ENCODE measurements at places on chromosomes 4 and X.

- DNase-seq: peak; percentile 45
Measured at GRCh38 chrX:110412971-110413726, 54.5 kb downstream of the RTL9 start.

GRCh38 chrX:80765220-80765625 lies 44.5 kb downstream of the BRWD3 start:
- no peak for DNase-seq

- DNase-seq: no peak
Measured at GRCh38 chr4:7186031-7186430, 6.3 kb upstream of the SORCS2 start.

GRCh38 chr4:70772929-70773555 lies 51.3 kb downstream of the RUFY3 start:
- no peak for DNase-seq

DNA sequence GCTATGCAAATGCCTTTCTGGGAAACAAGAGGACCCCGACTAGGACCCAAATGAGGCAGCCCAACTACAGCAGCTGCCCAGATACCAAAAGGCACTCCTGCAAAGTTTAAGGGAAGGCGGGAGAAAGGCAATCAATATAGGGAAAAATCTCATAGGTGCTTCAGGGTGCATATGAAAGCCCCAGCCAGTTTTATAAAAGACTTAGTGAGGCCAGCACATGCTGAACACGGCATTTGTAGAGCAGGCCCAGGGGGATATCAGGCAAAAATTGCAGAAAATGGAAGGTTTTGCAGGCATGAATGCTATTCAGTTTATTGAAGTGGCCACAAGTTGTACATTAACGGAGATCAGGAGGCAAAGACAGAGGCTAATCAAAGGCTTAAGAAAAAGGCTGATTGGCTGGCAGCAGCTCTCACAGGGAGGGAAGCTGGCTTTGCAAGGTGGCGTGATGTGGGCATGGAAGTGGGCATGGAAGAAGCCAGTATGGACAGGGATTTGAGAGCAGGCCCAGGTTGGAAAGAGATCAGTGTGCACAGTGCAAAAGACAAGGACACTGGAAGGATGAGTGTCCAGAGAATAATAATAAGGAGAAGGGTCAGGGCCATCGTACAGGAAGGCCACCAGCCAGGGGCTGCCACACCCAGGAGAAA lies 37.7 kb upstream of the UGT2B7 start:
- no peak for DNase-seq

DNA sequence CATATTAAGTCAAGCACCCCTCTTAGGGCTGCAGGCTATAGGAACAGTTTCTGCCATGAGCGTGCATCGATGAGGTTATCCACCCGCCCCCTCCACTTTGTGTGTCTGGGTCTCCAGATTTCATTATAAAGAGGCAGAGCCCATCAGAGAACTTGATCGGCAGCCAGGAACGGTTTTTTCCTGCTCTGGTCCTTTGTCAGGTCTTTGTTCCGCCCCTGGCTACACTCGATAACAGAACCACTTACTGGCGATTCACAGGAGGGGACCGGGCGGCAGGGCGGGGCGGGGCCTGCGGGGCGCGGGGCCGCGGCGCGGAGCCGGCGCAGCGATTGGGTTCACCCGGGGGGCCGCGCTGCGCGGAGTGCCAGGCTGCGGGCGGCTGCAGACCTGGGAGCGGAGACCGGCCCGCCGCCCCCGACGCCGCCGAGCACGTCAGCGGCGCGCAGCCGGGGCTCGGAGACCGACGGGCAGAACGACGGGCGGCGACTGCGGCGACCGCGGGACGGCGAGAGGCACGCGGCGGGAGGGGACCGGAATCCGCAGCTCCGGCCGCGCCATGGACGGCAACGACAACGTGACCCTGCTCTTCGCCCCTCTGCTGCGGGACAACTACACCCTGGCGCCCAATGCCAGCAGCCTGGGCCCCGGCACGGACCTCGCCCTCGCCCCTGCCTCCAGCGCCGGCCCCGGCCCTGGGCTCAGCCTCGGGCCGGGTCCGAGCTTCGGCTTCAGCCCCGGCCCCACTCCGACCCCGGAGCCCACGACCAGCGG lies at the start of gene SLC10A4:
SLC10A4 (plus strand) TSS at position 338 of the 771 bp plus-strand sequence; CDS start at position 557, 219 bp downstream.
- no peak for DNase-seq

DNA sequence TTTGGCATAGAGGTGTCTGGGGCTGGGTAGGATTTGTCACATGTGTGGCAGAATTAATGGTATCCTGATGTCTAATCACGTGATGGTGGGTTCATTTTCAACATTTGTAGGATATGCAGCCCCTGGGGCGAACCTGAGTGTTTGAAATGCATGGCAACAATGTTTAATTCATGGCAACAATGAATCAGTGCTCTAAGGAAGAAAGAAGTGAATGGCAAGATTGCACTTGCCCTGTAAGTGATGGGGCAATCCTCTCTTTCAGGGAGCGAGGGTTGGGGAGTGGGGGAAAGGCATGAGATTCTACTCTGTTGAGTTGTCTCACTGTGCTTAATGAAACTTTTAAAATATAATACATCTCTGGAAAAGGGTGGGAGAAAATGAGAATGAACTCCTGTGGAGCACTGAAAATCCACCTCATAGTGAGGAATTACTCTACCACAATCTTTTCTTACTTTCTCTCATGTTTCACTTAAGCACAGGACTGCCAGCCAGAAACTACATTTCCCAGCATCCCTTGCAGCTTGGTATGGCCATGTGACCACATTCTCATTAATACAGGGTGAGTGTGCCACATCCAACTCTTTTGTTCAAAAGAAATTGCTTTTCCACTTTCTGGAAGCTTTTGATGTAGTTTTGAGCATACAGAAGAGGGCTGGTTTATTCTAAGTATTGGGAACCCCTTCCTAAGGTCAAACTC lies 64.0 kb upstream of the PGM2 start:
- no peak for DNase-seq

DNA sequence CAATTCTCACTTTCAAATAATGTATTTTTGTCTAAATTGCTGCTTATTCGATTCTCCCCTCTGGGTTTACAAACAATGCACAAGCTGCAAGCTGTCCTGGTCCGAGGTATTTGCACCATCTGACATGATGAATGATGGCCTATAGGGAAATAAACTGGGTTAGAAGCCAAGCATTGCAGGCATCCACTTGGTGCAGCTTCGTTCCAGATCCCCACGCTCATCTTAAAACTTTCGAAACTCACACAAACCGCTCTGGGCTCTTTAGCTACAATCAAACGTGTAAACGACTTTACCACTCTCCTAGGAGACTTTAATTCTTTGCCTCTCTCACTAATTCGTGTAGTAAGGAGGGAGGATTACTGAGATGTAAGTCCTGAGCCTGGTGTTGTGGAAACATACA lies 19.0 kb downstream of the PHKA2 start:
- no peak for DNase-seq

DNA sequence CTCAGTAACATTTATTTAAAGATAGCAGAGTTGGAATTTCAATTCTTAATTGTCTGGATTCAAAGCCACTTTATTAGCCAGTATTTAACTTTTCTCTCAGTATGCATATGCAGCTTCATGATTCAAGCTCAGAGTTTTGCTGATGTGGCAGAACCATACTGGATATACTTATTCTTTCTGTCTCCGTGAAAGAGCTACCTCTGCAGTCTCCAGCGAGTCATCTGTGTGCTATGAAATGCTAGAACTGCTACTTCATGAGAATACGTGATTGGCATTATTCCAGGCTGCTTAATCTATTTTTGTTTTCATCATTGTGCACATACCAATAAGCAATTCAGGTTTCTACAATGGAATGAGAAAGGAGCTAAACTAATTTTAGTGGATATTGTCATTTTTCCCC lies 743.7 kb downstream of the C4orf33 start:
- DNase-seq: no peak

DNA sequence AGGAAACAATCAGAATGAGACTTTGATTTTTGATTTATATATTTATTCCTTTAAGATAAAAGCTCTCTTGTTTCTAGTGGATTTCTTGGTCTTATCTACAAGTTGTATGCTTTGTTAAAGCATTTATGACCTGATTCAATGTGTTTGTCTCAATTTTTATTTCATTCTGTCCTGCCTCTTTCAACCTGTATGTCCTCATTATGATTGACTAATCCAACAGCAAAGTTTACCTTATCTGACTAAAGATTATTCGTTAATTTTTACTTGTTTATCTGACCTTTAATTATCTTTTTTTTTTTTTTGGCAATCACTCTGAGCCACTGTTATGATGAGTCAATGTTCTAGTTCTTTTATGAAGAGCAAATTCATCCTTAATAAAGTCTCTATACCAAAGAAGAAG lies 54.9 kb downstream of the UGT2A3 start:
- no peak for DNase-seq

- DNase-seq: no peak
Measured at GRCh38 chr4:48594180-48594579, 104.1 kb downstream of the ZAR1 start.

GRCh38 chr4:101337688-101338087 lies 9.6 kb downstream of the PPP3CA start:
- no peak for DNase-seq

DNA sequence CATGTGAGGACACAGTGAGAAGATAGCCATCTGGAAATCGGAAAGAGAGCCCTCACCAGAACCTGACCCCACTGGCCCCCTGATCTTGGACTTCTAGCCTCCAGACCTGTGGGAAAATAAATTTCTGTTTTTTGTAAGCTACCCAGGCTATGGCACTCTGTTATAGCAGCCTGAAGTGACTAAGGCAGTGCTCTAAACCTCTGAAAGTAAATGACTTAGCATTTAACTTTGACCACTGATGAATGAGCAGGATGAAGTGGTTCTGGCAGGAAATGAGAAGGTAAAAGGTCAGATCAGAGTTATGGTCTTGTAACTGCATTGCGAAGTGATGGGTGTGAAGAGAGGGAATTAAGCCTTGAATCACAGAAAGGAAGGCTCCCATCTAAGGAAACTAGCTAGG lies 17.0 kb downstream of the GPAT3 start:
- no peak for DNase-seq

DNA sequence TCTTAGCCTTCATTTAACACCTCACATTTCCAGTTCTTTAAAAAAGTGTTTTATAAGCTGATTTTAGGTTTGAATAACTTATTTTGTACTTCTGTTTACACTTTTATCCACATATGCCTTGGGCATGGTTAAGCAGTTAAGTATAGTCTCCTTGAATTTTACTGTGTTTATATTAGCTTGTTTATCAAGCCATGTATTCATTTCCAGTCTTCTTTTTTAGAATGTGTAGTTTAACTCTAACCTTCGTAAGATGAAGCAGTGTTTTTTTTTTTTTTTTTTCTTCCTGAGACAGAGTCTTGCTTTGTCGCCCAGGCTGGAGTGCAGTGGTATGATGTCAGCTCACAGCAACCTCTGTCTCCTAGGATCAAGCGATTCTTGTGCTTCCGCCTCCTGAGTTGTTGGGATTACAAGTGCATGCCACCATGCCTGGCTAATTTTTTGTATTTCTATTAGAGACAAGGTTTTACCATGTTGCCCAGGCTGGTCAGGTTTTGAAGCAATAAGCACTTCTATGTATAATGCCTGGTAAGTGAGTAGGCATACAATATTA lies 42.5 kb downstream of the BMP2K start:
- DNase-seq: no peak

DNA sequence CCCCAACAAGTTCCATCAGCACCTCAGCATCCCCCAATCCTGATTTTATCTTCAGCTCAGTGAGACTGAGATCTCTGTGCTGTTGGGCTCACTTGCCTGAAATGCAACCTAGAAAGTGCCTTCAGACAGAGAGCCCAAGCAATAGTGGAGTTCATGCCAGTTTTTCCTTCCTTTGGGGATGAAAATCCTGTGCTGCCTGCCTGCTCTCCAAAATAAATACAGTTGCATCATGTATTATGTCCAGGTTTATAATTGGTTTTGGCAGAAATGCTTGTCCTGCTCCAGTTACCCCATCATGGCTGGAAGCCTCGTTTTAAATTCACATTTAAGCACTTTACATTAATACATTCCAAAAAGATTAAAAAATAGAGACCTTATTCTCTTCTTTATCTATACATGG lies 1865.5 kb upstream of the TENM3 start:
- DNase-seq: no peak

GRCh38 chrX:135974279-135974856 lies 580 bp upstream of the MMGT1 start:
- peak; percentile 62 for DNase-seq

GRCh38 chr4:1516261-1516660 lies 110.0 kb upstream of the NKX1-1 start:
- no peak for DNase-seq

- no peak for DNase-seq
Measured at GRCh38 chr4:37678624-37679023, 7.6 kb downstream of the RELL1 start.

GRCh38 chr4:148447681-148448080 lies 5.5 kb upstream of the NR3C2 start:
- DNase-seq: no peak

GRCh38 chr4:68373513-68373912 lies 23.6 kb upstream of the YTHDC1 start:
- DNase-seq: peak; percentile 40

DNA sequence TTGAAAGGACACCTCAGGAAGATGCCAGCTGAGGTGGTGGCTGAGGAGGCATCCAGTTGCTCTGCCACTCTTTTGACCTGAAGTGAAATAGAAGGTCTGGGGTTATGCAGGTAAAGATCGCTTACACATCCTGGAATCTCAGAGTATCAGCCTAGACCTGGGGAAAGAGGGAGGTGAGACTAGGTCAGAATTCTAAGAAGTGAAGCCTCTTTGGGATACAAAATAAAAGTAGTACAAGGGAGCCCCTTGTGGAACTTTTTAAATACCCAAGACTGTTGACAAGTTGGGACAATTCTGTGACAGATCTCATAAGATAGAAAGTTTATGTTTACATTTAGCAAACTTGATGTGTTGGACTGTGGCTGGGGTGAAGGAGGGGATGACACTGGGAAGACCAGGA lies 263.1 kb downstream of the SPRY1 start:
- DNase-seq: no peak

DNA sequence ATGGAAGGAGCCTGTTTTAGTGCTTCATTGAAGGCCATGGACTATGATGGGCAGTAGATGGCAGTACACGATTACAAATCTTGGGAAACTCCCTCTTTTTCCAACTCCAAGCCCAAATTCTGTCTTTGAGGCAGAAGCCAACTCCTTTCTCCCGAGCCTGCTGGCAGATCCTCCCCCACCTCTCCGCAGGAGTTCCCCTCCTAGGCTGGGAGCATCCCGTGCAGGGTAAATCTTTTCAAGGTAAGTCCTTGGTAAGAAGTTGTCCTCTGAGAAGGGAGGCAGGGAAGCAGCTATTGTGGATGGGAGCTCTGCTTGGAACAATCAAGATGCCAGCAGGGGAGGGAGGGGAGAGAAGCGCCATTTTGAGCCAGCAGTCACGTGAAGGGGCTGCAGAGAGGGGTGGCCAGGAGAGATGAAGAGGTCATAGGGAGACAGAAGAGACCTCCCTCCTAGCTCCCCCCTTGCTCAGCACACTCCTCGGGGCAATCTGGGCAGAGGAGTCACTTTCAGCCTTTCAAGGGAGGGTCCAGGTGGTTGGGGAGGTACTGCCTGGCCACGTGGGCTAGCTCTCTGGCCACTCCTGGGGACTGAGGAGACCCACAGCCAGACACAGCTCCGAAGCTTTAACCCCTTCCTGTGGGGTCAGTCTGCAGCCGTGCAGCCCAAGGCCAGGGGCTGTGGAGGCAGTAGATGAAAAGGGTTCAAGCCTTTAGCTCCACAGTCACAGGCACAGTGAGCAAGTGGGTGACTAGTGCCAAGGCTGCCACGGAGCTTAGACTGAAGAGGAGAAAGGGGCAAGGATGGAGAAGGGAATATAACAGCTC lies 9.6 kb downstream of the CC2D2A start:
- DNase-seq: no peak

- no peak for DNase-seq
Measured at GRCh38 chr4:163988391-163988790, 493.9 kb downstream of the TMA16 start.

All from stimulated activated CD4-positive, alpha-beta T cell treated with anti-CD3 and anti-CD28 coated beads, Interleukin-1b, Interleukin-23, amount 100 ng/mL, for 24 hours (primary cell).